ENCODE measurements at places on chromosomes 5 and 9.

- DNase-seq = no peak
Measured at GRCh38 chr9:121783111-121783510, 131.7 kb downstream of the DAB2IP start.

GRCh38 chr5:50328193-50328729 is 112.8 kb downstream of the EMB start:
- no peak for DNase-seq

DNA sequence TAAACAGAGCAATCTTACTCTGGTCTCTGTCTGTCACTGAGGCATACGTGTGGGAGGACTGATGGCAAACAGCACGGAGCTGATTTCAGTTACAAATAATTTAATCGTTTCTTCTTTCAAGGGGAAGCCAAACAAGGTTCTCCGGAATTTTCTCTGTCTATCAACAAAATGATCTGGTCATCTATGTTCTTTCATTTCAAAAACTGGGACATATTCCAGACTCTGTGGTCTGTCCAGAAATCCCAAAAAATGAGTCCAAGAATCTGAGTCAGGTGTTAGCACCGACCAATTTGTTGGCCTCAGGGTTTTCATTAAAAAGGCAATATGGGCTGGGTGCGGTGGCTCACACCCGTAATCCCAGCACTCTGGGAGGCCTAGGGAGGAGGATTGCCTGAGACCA is 69.9 kb upstream of the ZNF608 start:
- no peak for DNase-seq

DNA sequence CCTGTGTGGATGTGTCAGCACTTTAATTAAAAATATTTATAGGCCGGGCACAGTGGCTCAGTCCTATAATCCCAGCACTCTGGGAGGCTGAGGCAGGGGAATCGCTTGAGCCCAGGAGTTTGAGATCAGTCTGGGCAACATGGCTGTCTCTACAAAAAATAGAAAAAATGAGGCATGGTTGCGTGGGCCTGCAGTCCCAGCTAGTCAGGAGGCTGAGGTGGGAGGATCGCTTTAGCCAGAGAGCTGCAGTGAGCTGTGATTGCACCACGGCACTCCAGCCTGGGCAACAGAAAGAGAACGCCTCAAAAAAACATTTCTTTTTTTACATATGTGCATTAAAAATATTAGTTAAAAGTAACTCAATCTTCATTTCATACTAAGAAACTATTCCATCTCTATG is 6.2 kb downstream of the TBC1D9B start:
- DNase-seq = no peak

DNA sequence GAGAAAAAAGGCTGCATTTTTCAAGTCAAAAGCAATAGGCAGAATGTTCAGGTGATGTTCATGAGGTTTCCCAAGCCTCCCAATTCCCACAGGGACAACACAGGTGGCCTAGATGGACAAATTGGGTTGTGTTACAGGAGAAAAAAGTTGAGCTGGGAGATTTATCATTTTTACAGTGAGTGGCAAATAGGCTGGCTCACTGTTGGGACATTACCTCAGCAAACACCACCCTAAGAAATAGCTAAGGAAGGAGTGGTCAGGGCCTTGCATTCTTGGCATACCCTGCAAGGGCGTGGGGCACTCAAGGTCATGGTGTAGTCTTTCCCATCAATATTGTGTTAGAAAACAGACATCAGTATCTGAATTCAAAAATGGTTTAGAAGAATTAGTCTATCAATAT is 23.3 kb upstream of the CPLANE1 start:
- peak; percentile 1 for DNase-seq

- no peak for DNase-seq
Measured at GRCh38 chr5:38249812-38250211, 8.5 kb upstream of the EGFLAM start.

DNA sequence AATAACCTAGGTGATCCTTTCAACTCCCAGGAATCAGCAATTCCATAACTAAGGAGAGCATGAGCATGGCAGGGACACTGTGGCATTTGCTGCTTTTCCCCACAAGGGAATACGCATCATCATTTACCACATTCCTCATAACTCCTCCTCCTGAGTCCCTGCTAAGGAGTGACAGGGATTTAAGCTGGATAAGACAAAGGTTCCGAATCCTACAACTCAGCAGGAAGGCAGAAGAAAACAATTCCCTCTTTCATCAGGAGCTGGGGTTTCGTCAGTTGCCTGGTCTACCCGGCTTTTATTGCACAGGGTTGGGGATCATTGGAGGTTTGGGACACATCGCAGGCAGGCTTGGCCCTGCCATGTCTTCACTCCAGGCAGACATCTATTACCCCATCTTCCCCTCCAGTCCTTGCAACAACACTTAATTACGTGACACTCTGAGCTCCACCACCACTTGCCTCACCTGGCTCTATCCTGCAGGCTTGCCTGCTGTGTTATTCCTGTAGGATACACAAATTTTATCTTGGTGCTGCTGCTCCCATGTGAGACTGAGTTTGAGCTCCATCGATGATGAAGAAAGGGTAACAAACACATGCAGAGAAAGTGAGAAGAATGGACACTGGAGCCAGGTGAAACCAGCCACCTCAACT is 563.0 kb upstream of the KLF4 start:
- no peak for DNase-seq

GRCh38 chr9:9804109-9804508 is 808.7 kb downstream of the PTPRD start:
- DNase-seq = no peak

- DNase-seq = no peak
Measured at GRCh38 chr9:131441441-131441840, 47.6 kb downstream of the PRRC2B start.

DNA sequence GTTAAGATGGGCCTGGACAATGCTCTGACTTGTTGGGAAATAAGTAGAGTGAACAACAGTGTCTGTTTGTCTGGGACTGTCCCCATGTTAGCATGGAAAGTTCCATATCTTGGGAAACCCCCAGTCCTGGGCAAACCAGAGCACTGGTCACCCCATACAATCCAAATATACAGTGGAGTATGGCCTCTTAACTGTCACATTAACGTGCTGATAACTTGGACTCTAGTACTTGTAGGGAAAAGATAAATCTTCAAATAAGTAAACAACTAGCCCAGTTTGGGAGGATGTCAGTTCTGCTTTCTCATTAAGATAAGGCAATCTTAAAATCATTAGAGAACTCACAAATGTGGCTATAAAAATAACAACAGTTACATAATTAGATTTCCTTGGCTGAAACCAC is 47.6 kb upstream of the JAK2 start:
- no peak for DNase-seq

- DNase-seq = no peak
Measured at GRCh38 chr9:34124926-34125325, 1.6 kb downstream of the DCAF12 start.

All from right lung (tissue), 10 donors.